ENCODE measurements at places on chromosomes 11 and 22.

- no peak for DNase-seq
Measured at GRCh38 chr11:35141571-35141971, 2.6 kb downstream of the CD44 start.

- no peak for DNase-seq
Measured at GRCh38 chr11:62852523-62853188, 13.3 kb upstream of the WDR74 start.

GRCh38 chr22:18024276-18024939 is at the start of gene MICAL3:
Gene MICAL3, minus strand, starts transcription at chr22:18024561. Its CDS starts 117,749 bp downstream, at chr22:17906812.
- DNase-seq, result peak; percentile 44

DNA sequence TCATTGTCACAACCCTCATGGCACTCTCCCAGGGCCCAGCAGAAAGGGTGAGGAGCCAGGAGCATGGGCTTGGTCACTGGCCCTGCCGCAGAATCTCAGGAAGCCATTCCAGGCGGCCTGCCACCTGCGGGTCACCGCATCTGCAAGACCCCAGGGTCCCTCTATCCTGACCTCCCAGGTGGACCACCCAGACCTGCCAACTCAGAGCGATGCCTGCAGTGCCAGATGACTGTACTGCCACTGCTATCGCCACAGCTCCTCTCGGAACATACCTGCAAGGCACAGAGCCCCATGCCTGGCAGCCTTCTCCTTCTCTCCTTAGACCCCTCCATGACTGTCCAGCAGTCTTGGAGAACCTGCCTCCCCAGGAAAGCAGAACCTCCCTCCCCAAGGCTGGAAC is 26.4 kb upstream of the ELFN2 start:
- no peak for DNase-seq

DNA sequence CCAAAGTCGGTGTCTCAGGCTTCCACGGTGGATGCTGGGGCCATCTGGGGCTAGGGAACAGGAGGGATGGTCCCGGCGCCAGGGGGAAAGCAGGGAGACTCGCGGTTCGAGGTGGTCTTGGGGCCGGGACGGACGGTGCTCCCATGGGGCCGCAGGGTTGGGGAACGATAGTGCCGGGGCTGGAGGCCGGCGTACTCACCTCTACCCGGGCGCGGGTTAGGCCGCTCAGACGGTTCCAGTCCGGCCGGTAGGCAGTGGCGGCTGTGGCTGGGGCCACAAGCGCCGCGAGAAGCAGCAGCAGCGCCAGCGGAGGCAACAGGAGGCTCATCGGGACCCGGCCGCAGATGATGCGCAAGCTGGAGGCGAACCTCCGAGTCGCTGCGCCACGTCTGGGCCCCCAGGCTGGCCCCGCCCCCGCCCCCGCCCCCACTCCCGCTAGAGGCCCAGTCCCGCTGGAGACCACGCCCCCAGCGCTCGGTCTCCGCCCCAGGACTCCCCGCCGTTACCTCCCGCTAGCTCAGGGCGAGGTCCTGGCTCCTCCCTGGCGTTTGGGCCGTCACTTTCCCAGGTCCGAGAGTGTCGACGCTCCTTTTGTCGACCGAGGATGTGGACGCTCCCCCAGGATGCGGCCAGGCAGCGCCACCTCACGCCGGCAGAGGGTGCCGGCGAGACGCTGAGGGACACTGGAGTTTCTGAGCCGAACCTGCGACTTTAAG is at the start of gene SELENOM:
SELENOM (minus strand) TSS at position 391 of the 716 bp plus-strand sequence; CDS start at position 328, 63 bp downstream.
- DNase-seq, result peak; percentile 80

- no peak for DNase-seq
Measured at GRCh38 chr11:134562941-134563471, 151.0 kb upstream of the B3GAT1 start.

- no peak for DNase-seq
Measured at GRCh38 chr11:61642162-61642561, 38.0 kb upstream of the DAGLA start.

GRCh38 chr11:2808850-2809846 is 76.4 kb downstream of the CDKN1C start:
- DNase-seq, result no peak

DNA sequence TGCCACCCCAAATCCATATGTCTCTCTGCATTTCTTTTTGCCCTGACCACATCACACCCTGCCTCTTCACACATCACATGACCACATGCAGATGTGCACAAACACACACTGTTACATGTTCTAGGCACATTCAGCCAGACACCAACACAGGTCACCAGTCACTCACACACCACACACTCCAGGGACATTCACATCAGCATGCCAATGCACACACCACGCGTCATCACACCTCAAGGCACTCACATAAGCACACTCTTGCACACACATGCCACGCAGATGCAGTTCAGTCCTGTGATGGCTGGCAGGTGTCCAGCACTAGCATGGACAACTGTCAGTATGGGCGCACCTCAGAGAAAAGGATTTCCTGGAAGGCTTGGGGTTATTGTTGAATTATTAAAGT is 77.0 kb upstream of the MYOD1 start:
- no peak for DNase-seq

- no peak for DNase-seq
Measured at GRCh38 chr11:32817181-32817851, 12.4 kb upstream of the PRRG4 start.

GRCh38 chr22:50247748-50248147 is 2.9 kb upstream of the TUBGCP6 start:
- DNase-seq, result no peak

GRCh38 chr11:70901951-70902521 is 350.3 kb downstream of the SHANK2 start:
- DNase-seq, result no peak

- no peak for DNase-seq
Measured at GRCh38 chr11:131754671-131755070, 384.3 kb downstream of the NTM start.

- DNase-seq, result no peak
Measured at GRCh38 chr11:59222464-59223060, 9.8 kb upstream of the MPEG1 start.

DNA sequence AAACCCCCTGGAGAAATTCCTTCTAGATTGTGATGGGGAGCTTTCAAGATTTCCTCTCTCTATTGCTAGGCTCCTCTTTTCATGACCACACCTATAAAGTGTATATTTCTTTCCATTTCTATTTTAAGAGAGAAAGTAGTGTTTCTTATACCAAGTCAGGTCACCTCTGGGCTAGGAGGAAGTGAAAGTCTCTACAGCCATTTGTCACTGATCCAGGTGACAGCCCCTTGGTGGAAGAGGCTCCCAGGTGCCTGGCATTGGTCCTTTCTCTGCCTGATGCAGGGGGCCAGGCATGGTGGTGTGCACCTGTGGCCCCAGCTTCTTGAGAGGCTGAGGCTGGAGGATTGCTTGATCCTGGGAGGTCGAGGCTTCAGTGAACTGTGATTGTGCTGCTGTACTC is 64.7 kb downstream of the DHCR7 start:
- DNase-seq, result no peak

DNA sequence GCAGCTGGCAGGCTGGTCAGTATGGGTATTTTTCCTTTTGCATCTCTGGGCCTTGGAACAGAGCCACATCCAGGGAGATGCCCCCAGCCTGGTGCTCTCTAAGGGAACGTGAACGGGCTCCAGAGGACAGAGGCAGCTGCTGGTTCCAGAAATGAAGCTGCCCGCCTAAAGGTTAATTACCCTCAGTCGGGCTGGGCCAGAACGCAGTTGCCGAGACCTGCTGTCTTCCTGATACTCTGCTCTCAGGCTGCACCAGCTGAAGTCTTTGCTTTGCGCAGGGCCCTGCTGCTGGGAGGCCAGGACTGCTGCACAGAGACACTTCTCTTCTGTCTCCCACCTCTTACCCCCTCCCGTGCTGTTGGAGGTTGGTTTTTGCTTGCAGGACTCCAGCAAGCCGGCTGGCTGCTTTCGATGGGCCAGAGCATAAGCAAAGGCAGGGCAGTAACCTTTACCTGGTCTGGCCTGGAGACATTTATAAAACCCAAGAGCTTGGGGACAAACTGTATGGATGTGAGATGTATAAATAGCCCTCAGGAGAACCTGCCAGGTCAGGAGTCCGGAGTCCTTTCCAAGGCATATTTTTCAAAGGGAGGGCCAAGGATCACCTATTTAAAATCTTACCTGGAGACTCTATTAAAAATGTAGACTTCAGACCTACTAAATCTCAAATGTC is 197.1 kb downstream of the GRIK4 start:
- no peak for DNase-seq

GRCh38 chr11:100923555-100923954 is 206.1 kb downstream of the PGR start:
- no peak for DNase-seq

DNA sequence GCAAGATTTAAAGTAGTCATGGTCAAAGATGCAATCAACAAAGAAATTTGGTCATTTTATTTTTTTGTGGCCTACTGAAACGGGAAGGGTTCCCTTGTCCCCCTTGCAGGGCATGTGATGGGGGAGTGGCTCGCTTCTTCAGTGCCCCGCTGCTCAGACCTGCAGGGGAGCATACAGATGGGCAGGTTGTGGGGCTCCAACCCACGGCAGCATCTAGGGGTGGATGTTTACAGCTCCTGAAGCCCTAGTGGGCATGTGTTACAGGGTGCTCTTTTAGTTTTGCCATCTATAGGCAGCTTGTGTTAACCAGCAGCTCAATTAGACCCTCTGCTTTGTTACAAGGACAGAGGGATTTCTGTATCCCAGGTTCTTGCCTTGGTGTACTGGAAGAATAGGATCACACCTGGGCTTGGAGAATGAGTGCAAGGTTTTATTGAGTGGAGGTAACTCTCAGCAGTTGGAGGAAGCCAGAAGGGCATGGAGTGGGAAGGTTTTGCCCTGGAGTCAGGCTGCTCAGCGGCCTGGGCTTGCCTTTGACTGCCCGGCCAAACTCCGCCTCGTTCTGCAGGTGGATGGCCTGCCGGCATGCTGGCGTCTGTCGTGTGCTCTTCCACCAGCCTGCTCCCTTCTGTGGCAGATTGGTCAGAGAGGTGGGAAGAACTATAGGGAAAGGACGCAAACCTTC is 9.4 kb downstream of the GSTP1 start:
- DNase-seq, result no peak

GRCh38 chr11:64864473-64865285 is 13.7 kb downstream of the EHD1 start:
- DNase-seq, result no peak

- DNase-seq, result no peak
Measured at GRCh38 chr11:114232400-114233059, 63.7 kb upstream of the NNMT start.

GRCh38 chr11:44997566-44997965 is 46.9 kb upstream of the TP53I11 start:
- DNase-seq, result no peak
